Fibroblast of villous mesenchyme (primary cell): ENCODE measurements at places on chromosomes 3 and 15. TPM values are rescaled to one million over a fixed set of nuclear protein-coding genes. Genes with fewer than 3 reads are reported as not detected.

The ARHGAP11A gene
- total RNA-seq, result 14.5 and 25.5 TPM in 2 replicates

The KATNBL1 gene
- 53.8 and 70.4 TPM in 2 replicates for total RNA-seq

The ASB14 gene
- total RNA-seq, result not detected in 2 replicates

The SERINC4 gene
- total RNA-seq, result under 0.01 TPM in 1 of 2 replicates, not detected in the other

The ADAMTSL3 gene
- total RNA-seq, result under 0.01 TPM in 2 replicates

The PSTPIP1 gene
- not detected in 2 replicates for total RNA-seq

The CCR3 gene
- not detected in 2 replicates for total RNA-seq

The FOXL2NB gene
- total RNA-seq, result 61.8 and 101 TPM in 2 replicates

The NR1I2 gene
- total RNA-seq, result under 0.01 TPM in 2 replicates

DNA sequence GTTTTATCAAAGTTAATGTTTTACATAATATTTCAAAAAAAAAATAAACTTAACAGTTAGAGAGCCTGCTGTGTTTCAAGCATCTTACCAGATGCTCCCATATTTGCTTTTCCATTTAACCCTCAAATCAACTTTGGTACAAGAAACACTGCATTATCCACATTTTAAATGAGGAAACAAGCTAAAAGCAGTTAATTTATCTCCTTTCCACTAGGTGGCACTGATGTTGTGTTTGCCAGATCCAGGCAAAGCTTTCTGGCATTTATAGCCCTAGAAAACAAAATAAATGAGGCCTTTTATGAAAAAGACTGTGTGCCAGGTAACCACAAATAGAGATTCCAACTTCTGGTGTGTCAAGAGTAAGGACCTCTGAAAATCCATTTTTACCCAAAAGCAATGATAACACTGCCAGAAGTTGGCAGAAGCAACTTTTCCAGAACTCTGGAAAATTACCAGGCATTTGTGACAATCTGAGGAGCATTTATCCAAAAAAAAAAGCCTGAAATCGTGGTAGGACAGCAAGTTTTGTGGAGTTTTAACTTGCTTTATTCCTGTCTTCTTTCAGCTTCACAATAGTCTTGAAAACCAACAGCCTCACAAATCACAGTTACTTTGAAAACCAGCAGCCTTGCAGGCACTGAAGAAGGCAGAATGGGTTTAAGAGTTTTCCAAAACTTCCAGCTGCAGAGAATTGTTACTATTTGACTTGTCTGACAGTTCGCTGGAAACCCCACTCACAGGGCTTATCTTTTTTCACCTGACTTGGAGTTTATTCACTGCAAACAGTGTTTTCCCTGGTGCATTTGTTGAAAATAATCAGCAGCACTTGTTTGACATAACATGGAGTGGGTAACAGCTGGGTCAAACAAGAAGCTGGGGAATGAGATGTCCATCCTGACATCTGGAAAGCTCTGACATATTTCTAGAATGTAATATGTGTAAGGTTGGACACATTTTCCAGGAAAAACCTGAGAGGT lies 9.2 kb downstream of the FAM162A start:
- DNase-seq, result peak; percentile 74

GRCh38 chr3:127254033-127254644 lies 33.7 kb downstream of the PRR20G start:
- DNase-seq, result no peak

DNA sequence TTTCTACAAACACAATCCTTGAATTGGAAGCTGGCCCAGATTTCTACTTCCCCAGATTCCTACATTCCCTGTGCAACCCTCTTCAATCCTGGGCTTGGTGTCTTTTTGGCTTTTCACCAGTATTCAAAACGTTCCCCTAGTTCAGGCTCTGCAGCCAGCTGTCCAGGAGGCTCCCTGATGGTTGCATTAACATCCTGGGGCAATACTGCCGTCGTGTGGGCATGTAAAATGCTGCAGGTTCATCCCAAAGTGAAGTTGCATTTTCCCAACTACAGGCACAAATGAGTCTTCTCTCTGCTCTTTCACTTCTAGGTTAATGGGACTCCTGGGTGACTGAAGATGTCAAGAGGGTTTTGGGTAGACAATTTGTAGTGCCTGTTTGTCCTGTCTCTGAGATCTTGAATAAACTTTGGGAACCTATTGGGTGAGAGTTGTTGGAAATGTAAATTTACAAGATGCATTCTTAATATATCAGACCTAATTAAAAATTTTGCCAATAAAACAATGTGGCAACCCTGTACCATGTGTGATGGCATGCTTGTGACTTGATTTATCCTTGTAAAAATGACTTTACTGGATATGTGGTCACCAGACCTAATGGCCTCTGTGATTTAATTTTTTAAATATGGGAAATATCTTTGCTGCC lies 28.6 kb downstream of the SOX14 start:
- DNase-seq, result peak; percentile 20

GRCh38 chr3:167521006-167521355 lies 47.1 kb upstream of the SERPINI2 start:
- no peak for DNase-seq

- no peak for DNase-seq
These were observed 88.4 kb upstream of the RAP2B start for GRCh38 chr3:153073636-153074035.

DNA sequence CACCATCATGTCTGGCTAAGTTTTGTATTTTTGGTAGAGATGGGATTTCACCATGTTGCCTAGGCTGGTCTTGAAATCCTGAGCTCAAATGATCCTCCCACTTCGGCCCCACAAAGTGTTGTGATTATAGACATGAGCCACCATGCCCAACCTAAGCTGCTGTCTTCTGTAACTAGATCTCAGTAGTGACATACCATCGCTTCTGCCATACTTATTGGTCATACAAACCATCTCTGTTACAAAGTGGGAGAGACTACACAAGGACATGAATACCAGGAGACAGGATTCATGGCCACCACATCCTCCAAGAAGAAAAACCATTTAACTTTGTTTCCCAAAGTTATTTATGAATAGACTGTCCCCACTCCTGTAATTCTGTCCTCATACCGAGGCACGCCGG lies 81.3 kb downstream of the SMAD6 start:
- no peak for DNase-seq

DNA sequence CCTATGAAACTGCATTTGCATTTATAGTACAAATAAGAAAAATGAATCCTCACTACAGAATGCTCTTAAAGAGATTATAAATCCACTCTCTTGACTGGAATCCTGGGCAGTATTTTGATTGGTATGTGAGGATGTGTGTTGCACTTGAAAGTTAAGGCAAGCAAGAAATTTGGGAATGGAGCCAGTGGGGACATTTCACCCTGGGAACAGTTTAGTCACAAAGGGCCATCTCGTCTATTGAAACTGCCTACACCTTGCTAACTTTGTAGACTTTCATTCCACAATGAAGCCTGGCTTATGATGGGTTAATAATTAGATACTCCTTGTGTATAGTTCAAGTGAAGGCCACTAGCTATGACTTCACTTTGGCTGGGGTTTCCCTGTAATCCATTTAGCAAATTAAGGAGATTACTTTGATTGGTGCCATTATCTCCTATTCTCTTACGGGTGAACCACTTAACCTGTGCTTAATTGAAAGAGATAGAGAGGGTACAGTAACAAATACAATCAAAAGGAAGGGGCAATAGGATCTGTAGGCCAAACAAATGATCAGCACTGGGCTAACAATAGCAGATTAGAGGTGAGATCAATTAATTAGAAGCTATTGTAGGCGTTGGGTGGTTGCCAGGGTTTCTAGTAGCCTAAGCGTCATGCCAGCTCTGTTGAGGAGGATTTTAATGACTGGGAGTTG lies 146.9 kb upstream of the RARB start:
- DNase-seq, result no peak

DNA sequence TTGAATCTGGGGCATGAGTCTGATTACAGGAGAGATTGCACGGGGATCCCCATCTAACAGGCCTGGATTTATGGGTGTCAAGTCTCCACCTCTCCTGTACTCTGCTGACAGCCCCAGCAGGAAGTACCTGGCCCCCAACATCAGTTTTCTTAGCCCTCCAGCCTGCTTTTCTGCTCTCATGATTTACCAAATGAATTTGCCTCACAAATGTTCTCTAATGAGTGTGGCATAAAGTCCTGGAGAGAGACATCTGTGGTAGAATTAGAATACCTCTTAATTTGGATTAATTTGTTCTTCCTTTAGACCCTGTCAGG lies 60.1 kb downstream of the FNDC3B start:
- no peak for DNase-seq

DNA sequence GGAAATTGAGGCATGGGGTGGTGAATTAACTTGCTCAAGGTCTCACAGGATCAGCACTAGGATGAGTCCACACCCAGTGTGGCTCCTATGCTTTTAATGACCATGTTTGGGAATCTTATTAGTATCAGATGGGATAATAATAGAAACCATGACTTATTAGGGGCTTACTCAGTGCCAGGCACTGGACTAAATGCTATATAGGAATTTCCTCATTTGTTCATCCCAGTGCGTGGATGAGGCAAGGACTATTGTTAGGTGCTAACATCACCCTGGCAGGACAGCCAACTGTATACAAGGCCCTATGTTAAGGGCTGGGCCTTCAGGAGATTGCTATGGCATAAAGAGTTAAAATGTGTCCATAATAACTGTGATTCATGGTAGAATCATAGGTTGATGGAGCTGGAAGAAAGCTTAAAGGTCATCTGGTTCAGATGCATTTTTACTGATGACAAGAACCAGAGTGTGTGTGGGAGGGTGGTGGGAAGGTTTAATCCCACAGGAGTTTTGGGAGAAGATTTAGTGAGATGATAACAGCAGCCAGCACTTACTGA lies 4.7 kb upstream of the FEM1B start:
- DNase-seq, result peak; percentile 87

DNA sequence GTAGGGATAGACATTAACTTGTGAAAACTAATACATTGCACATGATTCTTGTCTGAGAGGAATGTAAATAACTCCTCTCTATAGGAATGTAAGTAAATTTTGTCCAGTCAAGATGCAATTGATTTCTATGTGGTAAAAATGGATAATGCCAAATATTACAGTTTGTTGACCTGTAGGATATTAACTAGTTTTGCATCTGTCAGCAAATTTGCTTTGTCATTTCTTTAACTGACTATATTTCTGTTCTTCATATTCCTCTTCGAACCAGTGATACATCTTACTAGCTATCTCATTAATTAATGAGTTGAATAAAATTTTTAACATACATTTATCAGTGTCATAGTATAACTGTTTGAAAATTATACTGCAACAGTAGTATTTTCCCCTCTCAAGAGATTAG lies 80.4 kb downstream of the EDEM1 start:
- no peak for DNase-seq

DNA sequence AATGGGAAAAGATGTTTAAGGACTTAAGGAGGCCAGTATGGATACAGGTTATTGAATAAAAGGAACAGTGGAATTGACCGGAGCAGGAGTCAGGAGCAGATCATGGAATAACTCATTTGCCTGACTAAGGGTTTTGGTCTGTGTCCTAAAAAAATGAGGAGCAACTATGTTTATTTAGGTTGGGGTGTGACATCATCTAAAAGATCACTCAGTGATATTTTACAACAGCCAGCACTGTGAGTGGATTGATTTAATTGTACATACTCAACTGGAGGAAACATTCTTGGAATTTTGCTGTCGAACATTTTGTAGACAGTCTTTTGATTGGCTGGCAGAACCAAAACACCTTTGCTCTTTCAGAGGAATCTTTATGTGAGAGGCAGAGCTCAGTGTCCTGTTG lies 348.6 kb upstream of the CDIN1 start:
- DNase-seq, result peak; percentile 5

DNA sequence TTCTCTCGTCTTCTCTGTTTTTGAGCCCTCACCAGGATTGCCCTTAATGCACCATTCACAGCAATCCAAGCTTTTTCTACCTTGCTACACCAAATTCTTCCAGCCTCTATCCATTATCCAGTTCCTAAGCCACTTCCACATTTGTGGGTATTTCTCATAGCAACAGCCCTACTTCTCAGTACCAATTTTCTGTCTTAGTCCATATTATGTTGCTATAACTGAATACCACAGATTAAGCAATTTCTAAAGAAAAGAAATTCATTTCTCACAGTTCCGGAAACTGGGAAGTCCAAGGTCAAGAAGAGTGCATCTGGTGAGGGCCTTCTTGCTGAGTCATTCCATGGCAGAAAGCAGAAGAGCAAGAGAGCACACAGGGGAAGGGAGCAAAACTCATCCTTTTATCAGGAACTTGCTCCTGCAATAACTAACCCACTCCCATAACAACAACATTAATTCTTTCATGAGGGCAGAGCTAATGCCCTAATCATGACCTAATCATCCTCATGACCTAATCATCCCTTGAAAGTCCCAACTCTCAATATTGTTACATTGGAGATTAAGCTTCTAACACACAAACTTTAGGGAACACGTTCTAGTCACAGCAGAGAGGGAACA lies 9.7 kb upstream of the EIF1B start:
- peak; percentile 90 for DNase-seq

- peak; percentile 73 for DNase-seq
These were observed 4.9 kb downstream of the PRRT3 start for GRCh38 chr3:9947025-9947995.

GRCh38 chr3:170130532-170130931 lies 51.0 kb downstream of the PHC3 start:
- DNase-seq, result peak; percentile 16

DNA sequence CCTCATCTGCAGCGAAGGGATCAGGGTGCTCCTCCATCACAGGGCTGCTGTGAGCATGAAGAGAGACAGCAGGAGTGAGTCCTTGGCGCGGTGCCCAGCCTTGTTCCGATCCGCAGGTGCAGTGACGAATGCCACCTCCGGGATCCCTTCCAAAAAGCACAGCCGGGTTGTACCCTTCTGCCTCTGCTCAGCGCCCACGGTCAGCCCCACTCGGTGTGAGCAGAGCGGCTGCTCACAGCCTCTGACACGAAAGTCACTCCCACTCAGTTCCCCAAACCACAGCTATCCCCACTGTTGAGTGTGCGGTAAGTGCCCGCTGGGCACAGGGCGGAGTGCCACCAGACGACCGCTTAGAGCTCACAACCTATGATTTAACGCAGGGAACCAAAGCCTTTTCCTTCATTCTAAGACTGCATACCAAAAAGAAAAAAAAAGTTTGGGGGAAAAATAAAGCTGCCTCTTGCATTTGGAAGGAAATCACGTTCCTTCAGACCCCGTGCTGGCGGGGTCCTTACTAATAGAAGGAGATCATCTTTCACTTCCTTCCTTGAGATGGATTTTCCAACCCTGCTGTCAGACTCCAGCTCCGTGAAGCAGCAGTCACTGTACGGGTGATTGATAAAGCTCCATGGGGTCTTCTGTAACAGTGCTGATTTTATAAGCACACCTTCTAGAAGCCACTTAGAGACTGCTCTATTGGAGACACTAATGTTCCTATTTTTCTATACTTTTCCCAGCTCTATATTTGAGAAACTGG lies 34.7 kb upstream of the TUBGCP5 start:
- DNase-seq, result no peak

GRCh38 chr3:161991901-161992540 lies 495.4 kb downstream of the OTOL1 start:
- no peak for DNase-seq
